B cell (primary cell): ENCODE measurements at places on chromosomes 5 and 9. TPM values are rescaled to one million over a fixed set of nuclear protein-coding genes. Genes with fewer than 3 reads are reported as not detected.

DNA sequence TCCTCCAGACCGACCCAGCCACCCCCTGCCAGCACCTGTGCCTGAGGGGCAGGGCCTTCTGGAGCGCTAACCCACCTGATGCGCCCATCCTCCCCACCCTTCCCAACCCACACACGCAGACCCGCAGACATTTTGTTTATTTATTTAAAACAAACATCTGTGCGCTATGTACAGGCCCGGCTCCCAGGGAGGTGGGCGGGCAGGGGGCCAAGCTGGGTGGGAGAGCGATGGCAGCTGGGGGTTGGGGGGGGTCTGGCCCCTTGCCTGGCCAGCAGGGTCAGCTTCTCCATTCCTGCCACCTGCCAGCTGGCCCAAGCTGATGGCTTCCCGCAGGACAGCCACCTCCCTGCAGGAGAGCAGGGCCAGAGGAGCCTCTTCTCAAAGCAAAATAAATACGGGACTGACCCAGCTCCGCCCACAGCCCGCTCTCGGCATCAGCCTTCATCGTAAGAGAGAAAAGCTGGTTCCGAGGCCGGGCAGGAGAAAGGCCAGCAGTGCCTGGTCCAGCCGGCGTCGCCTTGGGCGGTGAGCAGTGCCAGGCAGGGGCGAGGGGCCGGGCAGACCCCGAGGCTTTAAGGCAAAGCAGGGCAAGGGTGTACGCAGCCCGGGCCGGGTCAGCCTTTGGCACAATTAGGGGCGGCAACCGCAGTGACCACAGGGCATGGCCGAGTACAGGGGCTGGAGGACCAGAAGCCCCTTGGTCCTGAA is 10.9 kb upstream of the CLIC3 start:
- H3K4me1 ChIP-seq = no peaks in the 10 kb centered on the region
- H3K36me3 ChIP-seq = peaks cover 1% of the 10 kb centered on the region
- no peak for DNase-seq
- no peak overlapping the region for H3K27ac ChIP-seq
- H3K4me3 ChIP-seq = no peak overlapping the region

DNA sequence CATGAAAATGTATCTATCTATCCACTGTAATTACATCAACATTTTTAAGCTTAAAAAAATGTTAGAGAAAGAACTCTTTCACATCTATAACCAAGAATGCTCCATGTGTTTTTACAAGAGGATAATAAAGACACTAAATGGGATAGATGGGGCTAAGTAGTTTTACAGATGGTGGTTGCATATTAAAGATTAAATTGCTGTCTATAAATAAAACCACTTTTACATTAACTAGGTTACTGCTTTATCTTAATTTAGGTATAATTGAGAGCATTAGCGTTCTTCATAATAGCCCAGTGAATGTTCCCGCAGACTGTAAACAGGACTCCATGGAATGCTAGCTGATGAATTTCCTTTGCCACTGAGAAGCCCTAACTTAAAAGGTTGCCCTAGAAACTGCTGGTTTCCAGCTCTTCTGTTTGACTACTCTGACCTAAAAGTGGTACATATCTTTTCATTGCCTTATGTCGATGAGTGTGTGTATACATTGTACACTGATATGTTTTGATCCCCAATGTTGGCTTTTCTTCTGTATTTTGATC is 117.9 kb downstream of the SGCD start:
- peaks cover 3% of the 10 kb centered on the region for H3K27me3 ChIP-seq
- DNase-seq = no peak
- no peaks in the 10 kb centered on the region for H3K4me1 ChIP-seq

- DNase-seq = no peak
- no peaks in the 10 kb centered on the region for H3K36me3 ChIP-seq
- H3K4me1 ChIP-seq = peaks cover 46% of the 10 kb centered on the region
- H3K27ac ChIP-seq = no peak overlapping the region
- H3K27me3 ChIP-seq = no peaks in the 10 kb centered on the region
- H3K4me3 ChIP-seq = no peak overlapping the region
Observed at GRCh38 chr5:133866160-133866902, 102.1 kb downstream of the C5orf15 start.

- H3K4me1 ChIP-seq = no peaks in the 10 kb centered on the region
- H3K36me3 ChIP-seq = no peaks in the 10 kb centered on the region
- no peaks in the 10 kb centered on the region for H3K27me3 ChIP-seq
Observed at GRCh38 chr5:38776149-38776896, 69.5 kb upstream of the OSMR start.

ENHO gene
- total RNA-seq = not detected in 2 replicates

LCN10 gene
- total RNA-seq = 70.7 and 76.3 TPM in 2 replicates

PHF24 gene
- not detected in 2 replicates for total RNA-seq

COMMD10 gene
- 48.2 and 48.7 TPM in 2 replicates for total RNA-seq

PCDHB7 gene
- total RNA-seq = not detected in 2 replicates
